ENCODE measurements at places on chromosomes 6 and 20.

- no peak for DNase-seq
Observed at GRCh38 chr6:134502614-134503549, 185.0 kb upstream of the SGK1 start.

- no peak for DNase-seq
Observed at GRCh38 chr6:32115623-32116022, 6.5 kb upstream of the TNXB start.

GRCh38 chr6:158405933-158406332 is 93.7 kb downstream of the TULP4 start:
- no peak for DNase-seq

DNA sequence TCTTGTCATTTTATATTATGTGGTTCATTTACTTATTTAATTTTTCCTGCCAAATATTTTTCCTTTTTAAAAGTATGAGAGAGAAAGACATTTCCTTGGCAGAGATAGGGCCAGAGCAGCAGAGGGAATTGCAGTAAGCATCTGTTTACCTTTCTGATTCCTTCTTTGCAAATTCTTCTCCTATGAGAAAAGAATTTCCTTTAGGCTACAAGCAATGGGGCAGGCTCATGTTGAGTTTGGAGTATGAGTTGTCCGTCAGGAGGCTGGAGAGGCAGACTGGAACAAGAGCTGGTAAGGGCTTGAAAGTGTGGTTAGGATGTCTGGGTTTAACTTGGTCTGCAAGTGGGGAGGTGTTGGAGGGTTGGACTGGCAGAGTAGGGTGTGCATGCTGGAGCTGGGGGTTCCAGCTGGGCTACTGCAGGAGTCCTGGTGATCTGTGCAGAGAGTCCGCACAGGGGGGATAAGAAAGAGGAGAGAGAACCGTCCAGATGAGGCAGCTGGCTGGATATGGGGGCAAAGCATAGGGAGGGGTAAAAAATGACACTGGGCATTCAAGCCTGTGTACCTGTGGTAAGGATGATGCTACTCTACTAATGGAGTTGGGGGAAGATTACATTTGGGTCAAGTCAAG is 19.7 kb downstream of the TIAM2 start:
- DNase-seq, result no peak

DNA sequence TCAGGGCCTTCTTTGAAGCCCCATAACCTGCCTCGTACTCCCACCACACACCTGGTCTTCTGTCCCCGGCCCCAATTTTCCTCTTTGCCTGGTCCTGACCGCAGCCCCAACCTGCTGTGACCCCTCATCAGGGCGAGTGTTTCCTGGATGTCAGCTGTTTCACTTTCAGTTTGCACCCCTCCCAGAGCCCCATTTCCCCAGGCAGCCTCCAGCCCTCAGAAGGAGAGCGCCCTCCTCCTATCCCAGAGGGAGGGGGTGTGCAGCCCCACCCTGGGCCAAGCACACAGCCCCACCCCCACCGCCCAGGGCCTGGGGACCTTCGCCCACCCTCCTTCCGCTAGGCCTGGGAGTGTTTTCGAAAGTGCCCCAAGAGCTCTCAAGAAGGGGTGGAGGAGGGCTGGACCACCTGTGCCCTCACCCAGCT is 1.5 kb downstream of the BAK1 start:
- DNase-seq, result no peak

GRCh38 chr20:37955511-37955910 is 52.6 kb downstream of the VSTM2L start:
- DNase-seq, result no peak

GRCh38 chr20:39311851-39312506 is 349.8 kb downstream of the DHX35 start:
- no peak for DNase-seq

- no peak for DNase-seq
Observed at GRCh38 chr20:1711826-1712601, 54.4 kb upstream of the SIRPG start.

GRCh38 chr6:18388942-18389341 is 1.8 kb downstream of the RNF144B start:
- no peak for DNase-seq

GRCh38 chr6:100504786-100505737 is 40.3 kb upstream of the SIM1 start:
- DNase-seq, result no peak

DNA sequence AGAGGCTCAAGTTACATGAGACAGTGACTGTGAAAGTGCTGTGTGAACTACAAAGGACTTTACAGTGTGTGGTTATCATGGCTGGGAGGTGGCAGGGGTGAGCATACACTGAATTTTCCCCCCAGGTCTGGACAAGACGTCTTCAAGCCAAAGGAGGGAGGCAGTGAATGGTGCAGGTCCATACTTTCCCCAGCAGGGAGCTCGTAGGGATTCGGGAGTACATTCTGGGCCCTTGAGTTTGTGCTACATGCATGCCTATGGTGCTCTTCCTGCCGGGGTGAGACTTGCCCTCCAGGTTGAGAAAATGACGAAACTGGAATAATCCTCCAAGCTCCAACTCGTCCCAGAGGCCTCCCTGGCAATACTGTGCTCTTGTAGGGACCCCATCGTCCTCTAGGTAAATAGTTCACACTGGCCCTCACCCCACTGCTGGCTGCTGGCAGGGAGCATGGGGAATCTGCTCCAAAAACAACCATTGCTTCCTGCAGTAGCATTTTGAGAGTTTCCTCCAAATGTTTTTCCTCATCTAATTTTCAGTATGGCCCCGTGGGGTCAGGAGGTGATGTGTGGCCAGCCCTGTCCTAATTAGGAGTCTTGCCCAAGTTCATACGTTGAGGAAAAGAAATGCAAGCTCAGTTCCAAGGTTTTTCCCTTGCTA is 57.6 kb downstream of the ZNF831 start:
- no peak for DNase-seq

GRCh38 chr20:8471465-8471864 is 339.4 kb downstream of the PLCB1 start:
- DNase-seq, result no peak

GRCh38 chr20:54680872-54681619 is 205.7 kb downstream of the DOK5 start:
- DNase-seq, result no peak

GRCh38 chr6:136952714-136953260 is 30.7 kb downstream of the SLC35D3 start:
- no peak for DNase-seq

- no peak for DNase-seq
Observed at GRCh38 chr20:63602321-63602720, 24.6 kb downstream of the GMEB2 start.

- no peak for DNase-seq
Observed at GRCh38 chr20:8398263-8399051, 266.4 kb downstream of the PLCB1 start.

- DNase-seq, result no peak
Observed at GRCh38 chr6:165820934-165821333, 157.9 kb upstream of the PDE10A start.

DNA sequence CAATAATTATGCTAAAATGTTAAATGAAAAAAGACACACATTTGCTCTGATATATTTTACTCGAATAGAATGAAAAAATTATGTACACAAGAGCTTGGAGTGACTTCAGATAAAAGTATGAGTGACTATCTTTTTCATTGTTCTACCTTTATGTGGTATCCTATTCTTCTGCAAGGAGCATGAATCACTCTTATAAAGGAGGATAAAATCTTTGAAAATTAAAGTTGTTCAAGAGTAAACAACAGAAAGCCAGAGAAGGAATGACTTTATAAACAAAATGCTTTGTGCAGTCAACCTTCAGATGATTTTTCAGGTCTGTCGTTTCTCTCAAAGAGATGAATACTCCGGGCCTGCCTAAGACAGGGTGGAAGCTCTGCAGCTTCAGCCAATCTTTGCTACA is 215.3 kb downstream of the FOXA2 start:
- no peak for DNase-seq

- no peak for DNase-seq
Observed at GRCh38 chr6:44266347-44266746, 996 bp upstream of the NFKBIE start.

- DNase-seq, result no peak
Observed at GRCh38 chr6:150670311-150670710, 70.6 kb downstream of the PLEKHG1 start.

DNA sequence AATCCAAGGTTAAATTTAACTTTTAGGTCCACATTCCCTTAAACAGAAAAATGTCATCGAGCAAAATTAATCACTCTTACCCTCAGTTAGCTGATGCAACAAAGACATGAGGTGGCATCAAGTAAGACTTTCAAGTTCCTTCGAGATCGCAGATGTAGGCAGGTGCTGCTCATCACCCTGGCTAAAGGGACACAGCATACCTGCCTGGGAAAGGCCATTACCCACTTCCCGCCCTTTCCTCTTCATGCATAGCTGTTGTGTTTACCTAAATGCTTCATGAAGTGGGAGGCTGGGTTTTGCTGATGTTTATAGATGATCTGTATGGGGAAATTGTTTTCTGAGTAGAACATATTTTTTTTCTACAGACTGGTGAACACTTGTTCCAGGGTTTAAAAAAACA is 67.7 kb downstream of the GFRA4 start:
- DNase-seq, result no peak

DNA sequence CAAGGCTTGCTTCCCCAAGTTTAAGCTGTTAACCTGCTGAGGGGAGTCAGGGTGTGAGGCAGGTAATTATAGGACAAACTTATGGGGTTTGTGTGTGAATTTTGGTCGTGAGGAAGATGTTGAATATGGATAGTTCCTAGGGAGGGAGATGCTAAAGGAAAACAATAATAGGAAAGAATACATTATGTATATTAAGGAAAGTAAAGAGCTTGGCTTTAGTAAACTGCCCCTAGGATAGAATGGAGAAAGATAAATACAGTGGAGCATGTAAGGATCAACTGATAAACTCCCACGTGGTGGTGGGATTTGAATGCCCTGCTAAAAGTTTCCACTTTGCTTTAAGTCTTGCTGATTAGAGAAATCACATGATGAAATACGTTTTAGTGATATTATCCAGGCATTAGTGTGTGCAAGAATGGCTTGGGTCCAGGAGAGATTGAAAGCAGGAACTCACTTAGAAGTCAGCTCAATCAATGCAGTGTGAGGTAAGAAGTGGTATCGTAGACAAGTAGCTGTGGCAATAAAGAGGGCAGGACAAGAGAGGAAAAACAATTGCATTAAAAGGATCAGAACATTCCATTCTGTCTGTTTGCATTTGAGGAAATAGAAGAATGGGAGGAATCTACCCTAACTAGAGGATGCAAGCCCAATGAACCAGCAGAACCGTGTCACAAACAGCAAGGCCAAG is 52.5 kb downstream of the RPS12 start:
- DNase-seq, result no peak

DNA sequence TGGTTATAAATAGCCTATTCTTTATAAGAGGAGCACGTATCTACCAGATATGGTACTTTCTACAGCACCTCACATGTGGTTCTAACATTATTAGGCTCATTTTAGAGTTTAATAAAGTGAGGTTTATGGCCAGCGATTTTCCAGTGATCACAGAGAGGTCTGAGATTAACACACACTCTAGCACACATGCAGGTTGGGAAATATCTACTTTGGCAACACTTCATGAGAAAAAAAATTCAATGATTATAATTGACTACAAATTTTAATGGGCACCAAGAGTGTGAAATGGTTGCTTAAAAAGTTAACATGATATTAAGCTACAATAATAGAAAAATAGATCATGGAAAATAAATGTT is 693 bp upstream of the KLHL31 start:
- DNase-seq, result no peak

DNA sequence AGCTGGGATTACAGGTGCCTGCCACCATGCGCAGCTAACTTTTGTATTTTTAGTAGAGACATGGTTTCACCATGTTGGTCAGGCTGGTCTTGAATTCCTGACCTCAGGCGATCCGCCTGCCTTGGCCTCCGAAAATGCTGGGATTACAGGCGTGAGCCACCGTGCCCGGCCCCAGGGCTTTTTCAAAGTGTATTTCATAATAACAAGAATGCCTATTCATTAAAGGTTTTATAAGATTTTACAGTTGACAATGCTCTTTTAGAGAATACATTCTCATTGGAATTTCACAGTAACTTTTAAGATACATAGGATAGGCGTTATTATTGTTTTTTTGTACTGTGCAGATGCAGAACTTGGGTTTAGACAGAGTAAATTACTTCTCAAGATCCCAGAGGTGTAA is 52.6 kb upstream of the PTPRK start:
- DNase-seq, result no peak

- DNase-seq, result no peak
Observed at GRCh38 chr6:39669207-39669972, 55.8 kb downstream of the KIF6 start.

DNA sequence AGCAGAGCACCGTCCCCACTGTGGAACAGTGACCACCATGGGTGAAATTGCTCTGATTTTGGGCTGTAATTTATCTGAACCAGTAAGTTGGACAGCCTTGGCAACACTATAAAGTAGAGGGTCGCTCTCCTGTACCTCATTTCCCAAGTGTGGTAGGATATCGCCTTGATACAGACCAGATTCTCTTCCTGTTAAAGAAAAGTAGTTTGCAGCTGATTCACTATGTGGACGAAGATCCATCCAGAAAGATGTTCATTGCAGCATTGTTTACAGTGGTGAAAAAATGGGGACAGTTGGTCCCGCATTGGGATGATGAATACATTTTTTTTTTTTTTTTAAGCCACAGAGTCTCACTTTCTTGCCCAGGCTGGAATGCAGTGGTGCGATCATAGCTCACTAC is 74.3 kb downstream of the SLX4IP start:
- no peak for DNase-seq

GRCh38 chr6:128827675-128828464 is 55.1 kb upstream of the LAMA2 start:
- no peak for DNase-seq

- peak; percentile 46 for DNase-seq
Observed at GRCh38 chr6:149129371-149130077, 188.0 kb upstream of the TAB2 start.

- no peak for DNase-seq
Observed at GRCh38 chr20:16283307-16283706, 289.9 kb downstream of the KIF16B start.

DNA sequence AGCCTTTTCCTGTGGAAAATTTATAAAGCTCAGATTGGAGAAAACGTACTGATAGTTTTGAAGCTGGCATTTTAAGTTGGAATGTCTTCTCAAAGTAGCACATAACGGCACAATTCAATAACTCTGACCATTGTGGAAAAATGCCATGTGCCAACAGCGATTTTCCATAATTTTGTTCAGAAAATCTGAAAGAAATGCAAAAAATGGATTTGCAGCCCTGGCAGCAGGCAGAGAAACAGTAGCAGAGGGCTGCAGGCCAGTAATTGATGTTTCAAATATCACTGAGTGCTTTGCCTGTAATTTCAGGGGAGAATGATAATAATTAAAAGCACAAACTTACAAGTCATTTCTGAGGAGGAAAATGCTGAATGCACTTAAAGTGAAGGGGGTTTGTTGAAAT is 507.4 kb downstream of the MAFB start:
- no peak for DNase-seq

DNA sequence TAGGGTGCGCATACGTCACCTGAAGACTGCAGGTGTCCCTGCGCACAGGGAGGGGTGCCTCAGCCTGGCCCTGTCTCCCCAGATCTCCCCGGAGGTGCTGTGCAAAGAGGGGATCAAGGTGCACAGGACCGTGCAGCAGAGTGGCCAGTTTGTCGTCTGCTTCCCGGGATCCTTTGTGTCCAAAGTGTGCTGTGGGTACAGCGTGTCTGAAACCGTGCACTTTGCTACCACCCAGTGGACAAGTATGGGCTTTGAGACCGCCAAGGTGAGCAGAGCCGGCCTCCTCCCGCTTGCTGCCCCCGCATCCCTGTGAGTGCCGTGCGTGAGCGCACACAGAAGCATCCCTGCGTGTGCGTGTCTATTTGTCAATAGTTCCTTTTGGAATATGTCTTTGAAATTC is 150.7 kb downstream of the DTNBP1 start:
- no peak for DNase-seq

Data from SIG-M5 (cell line).